ENCODE measurements at places on chromosomes 12 and 14.

- DNase-seq, result no peak
Measured at GRCh38 chr14:94394025-94394493, 5.7 kb upstream of the SERPINA1 start.

DNA sequence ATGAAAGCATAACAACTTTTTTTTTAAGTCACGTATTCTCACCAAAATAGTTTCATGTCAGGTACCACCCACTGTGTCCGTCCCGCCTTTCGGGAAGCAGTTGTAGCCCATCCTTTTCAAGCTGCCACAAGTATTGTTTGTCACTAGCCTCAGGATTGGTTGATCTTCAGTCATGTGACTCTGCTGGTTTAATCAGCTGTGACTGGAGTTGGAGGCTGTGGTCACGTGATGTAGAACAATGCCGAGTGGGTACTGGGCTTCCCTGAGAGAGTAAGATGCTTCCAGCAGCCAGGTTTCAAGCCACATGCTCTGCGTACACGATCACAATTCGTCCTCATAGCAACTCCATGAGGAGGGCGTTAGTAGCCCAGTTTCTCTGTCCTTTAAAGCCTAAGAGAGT is 83.0 kb upstream of the WSCD2 start:
- DNase-seq, result no peak

DNA sequence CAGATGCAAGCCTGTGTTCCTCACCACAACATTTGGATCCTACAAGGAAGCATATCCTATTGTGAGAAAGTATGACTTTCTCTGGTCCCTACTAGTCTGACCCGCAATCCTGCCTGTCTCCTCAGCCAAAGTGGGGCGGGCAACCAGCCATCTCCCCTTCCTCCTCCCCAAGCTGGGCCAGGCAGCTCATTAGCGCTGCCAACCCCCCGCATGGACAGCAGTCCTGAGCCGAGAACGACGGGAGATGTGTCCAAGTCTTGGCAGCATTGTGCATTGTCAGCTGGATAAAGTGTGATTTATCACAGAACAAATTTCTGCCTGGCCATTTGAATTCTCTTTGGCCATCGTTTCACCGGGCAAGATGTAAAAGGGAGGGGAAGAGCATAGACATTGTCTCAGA is 139.4 kb downstream of the SLC15A4 start:
- DNase-seq, result no peak

DNA sequence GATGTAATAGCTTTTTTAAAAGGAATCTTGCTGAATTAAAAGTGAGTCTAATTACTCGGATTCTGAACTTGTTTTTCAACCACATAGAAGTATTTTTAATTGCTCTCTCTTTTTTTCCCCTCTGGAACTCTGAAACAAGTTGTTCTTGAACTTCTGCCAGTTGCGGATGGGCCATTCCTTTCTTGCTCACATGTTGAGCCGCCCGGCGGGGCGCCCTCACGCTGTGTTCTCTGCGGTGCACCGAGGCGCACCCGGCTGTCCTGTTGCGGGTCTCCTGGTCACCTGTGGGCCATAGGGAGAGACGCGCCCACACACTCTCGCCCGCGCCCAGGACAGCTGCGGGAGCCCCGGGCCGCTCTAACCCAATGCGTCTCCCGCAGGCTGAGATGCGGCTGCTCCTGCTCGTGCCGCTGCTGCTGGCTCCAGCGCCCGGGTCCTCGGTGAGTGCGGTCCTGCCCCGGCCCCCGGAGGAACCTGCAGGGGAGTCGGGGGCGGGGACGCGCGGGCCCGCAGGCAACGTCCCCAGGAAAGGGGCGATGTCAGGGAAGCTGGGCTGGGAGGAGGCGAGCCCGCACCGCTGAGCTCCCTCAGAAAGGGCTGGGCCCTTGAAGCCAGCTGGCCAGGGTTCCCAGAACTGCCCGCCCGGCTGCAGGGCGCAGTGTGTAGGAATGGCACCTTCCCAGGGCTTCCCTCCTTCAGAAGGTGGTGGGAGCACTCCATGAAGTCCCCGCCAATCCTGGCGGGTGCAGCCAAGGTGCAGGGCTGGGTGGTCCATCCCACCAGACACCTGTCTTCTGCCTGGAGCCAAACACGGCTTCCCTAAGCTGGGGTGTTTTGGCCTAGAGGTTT is 2.3 kb downstream of the PAPLN start:
- peak; percentile 57 for DNase-seq

DNA sequence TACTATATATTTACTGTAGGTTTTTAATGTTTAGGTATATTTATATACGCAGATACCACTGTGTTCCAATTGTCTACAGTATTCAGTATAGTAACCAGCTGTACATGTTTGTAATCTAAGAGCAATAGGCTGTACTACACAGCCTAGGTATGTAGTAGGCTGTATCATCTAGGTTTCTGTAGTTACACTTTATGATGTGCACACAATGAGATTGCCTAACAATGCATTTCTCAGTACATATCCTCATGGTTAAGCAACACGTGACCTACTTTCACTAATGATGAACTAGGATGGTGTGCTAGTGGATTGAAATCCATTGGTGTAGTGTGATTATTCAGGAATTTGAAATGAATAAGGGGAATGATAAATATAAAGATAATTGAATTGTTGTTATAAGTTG is 77.7 kb downstream of the ETNK1 start:
- DNase-seq, result no peak

DNA sequence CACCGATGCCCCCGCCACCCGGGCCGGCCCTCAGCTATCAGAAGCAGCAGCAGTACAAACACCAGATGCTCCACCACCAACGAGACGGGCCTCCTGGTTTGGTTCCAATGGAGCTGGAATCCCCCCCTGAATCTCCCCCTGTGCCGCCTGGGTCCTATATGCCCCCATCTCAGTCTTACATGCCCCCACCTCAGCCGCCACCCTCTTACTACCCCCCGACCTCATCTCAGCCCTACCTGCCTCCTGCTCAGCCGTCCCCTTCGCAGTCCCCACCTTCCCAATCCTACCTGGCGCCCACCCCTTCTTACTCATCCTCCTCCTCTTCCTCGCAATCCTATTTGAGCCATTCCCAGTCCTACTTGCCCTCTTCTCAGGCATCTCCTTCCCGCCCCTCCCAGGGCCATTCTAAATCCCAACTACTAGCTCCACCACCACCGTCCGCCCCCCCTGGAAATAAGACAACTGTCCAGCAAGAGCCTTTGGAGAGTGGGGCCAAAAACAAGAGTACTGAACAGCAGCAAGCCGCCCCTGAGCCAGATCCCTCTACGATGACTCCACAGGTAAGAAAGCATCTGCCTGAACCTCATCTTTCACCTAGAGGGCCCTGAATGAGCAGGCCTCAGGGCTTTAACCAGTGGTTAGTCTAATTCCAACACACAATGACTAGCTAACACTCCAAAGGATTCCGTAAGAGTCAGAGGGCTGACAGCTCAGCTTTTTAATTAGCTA is 851 bp downstream of the YLPM1 start:
- DNase-seq, result peak; percentile 46

DNA sequence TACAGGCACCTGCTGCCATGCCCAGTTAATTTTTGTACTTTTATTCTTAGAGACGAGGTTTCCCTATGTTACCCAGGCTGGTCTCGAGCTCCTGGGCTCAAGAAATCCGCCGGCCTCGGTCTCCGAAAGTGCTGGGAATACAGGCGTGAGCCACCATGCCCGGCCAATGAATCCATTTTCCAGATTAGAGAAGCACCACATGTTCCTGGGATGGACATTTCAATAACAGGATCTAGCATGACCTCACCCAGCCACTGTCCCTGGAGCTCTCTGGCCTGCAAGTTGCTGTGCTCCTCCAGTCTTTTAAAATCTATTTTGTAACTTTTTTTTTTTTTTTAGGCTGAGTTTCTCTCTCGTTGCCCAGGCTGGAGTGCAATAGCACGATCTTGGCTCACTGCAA is 2.2 kb downstream of the GPR132 start:
- no peak for DNase-seq

DNA sequence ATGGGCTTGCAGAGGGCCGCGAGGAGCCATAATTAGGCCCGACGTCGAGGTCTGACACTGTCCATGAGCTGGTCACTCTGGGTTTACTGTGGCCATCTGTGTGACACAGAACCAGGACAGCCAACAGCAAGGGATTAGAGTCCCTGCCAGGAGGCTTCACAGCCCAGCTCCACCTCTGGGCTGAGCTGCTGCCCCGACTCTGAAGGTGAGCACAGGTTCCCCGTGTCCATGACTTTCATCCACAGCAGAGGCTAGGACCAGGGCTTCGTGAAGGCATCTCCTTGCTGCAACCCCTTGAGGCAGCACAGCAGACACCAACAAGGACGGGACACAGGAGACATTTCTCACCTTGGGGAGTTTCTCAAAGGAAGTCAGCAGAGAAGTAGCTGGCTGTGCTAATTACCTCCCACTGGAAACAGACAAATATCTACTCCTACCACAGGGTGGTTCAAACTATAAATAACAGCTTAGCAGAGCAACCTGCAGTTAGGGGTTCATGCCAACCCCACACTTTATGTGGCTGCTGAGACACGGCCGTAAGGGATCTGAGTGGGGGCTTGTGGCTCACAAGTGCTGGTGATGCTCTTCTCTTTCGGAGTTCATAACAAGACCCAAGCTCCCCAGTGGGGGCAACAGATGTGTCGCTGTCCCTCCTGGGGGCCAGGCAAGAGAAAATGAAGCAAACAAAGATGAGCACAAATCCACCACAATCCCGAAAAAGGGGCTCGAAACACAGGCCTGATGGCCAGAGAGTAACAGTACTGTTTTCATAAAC is 29.2 kb downstream of the ZFYVE21 start:
- DNase-seq, result no peak

DNA sequence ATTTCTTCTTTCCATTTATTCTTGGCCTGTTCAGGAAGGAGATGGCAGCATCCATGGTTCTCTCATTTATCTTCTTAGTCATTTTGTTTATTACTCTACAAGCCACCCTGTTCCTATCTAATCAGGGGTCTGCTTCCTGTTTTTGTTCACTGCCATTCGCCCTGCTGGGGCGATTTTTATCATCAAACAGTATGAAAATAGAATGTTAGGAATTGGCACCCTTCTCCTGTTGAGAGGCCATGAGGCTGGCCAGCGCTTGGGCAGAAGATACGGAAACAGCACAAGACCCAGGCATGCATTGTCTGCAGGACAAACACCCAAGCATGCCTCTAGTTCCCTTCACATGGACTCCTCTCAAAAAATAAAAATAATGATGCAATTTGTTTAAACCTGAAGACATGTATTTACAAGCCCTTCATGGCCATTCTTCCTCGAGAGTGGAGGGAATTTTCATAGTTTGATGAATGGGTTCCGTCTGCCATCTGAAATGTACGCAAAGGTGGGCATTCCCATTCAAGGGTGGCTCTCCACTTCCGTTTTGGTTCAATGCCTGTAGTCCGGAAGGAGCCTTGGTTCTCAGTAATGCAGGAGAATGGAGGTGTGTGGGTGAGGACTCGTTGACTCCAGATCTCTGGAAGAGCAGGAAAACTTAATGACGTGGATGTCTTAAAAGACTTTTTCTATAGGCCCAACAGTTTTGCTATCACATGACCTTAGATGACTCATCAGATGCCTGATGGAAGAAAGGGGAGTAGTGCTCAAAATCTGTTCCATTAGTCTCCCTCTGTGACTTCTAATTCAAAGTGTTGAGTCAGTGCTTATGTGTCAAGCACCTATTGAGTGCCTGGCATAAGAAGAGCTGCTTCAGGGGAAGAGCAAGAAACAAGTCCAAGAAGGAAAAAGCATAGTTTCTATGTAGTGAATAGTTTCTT is 252.4 kb upstream of the TBX3 start:
- DNase-seq, result no peak

- no peak for DNase-seq
Measured at GRCh38 chr14:103994535-103995184, 52.3 kb upstream of the RD3L start.

- DNase-seq, result no peak
Measured at GRCh38 chr12:96606644-96607043, 117.3 kb downstream of the CFAP54 start.
